ENCODE measurements at places on chromosomes 3 and 15. TPM values are rescaled to one million over a fixed set of nuclear protein-coding genes. Genes with fewer than 3 reads are reported as not detected.

GRCh38 chr15:74820056-74820455, 6.4 kb upstream of the CPLX3 start:
- H3K4me3 ChIP-seq = no peak overlapping the region
- H3K27ac ChIP-seq = no peak overlapping the region
- no peak for DNase-seq
- H3K36me3 ChIP-seq = no peaks in the 10 kb centered on the region
- H3K27me3 ChIP-seq = no peaks in the 10 kb centered on the region
- peaks cover 48% of the 10 kb centered on the region for H3K4me1 ChIP-seq

DNA sequence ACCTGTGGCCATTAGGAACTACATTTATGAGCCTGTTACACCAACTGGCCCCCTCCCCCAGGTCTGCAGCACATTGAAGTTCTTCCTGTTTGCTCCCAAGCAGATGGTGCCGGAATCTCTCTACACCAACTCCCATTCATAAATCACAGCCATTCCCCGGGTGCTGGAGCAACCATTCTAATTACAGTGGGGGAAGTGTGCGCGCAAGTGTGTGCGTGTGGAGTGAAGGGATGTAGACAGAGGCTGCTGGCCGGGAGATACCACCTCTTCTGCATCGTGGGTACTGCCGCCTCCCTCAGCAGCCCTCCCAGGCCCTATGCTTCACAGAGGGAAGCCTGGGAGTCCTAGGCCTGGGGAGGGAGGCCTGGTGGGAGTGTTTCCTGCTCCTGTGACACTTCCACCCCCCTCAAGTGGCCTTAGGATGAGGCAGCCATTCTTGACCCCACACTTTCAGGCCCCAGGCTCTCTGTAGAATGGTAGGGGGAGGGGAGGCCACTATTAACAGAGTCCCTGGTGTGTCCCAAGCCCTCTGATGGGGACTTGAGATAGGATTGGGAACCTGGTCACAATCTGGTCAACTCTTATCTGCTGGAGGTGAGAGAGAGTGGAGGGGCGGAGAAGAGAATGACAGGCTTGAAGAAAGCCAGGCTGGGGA, 69.1 kb downstream of the MAGEF1 start:
- DNase-seq = no peak
- no peaks in the 10 kb centered on the region for H3K36me3 ChIP-seq
- H3K27me3 ChIP-seq = peaks cover 4% of the 10 kb centered on the region
- no peaks in the 10 kb centered on the region for H3K4me1 ChIP-seq
- H3K4me3 ChIP-seq = no peak overlapping the region

- no peaks in the 10 kb centered on the region for H3K27me3 ChIP-seq
- no peak overlapping the region for H3K27ac ChIP-seq
- no peak for DNase-seq
- peaks cover 20% of the 10 kb centered on the region for H3K4me1 ChIP-seq
These were observed 152.0 kb downstream of the OPA1 start for GRCh38 chr3:193744822-193745684.

- H3K4me1 ChIP-seq = no peaks in the 10 kb centered on the region
- no peak overlapping the region for H3K27ac ChIP-seq
- DNase-seq = no peak
- no peak overlapping the region for H3K4me3 ChIP-seq
- H3K36me3 ChIP-seq = no peaks in the 10 kb centered on the region
- peaks cover 4% of the 10 kb centered on the region for H3K27me3 ChIP-seq
These were observed 500.0 kb upstream of the IL12A start for GRCh38 chr3:159488602-159489001.

DNA sequence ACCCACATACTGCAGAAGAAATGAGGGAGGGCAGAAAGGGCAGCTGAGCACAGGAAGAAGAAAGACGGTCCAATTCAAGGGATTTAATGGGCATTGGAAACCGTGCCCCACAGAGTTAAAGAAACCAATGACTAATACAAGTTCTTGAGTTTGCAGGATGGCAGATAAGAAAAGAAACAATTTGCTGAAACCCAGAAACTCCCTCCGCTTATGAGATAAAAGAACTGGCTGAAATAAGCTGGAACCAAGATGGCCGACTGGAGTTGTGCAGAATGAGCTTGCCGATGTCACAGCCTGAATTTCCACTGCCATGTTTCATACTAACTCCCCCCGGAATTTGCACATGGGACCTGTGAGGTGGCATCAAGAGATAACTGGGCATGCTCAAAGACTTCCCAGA, 47.1 kb downstream of the SCAP start:
- DNase-seq = no peak
- no peak overlapping the region for H3K27ac ChIP-seq
- no peaks in the 10 kb centered on the region for H3K27me3 ChIP-seq
- H3K36me3 ChIP-seq = peaks cover 73% of the 10 kb centered on the region
- H3K4me3 ChIP-seq = no peak overlapping the region
- no peaks in the 10 kb centered on the region for H3K4me1 ChIP-seq

DNA sequence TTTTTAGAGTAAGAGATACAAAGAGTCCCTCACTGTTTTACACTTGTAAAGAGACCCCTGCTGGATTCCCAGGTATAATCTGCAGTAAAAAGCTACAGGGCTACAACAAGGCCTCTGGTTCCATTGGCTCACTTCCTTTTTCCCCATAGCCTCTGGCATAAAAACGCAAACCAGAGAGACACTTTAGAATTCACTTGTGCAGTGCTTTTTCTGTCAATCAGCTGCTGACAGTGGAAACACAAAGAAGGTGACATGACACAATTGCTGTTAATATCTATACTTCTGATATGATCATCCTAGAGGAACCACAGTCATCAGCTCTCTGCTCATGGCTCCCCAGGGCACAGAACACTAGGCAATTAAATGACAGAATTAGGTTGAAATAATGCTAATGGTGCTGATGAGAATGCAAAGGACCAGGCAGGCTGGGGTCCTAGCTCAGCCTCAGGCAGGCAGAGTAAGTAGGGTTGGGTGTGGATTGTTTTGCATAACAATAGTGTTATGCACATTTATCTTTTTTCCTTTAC, 667.9 kb upstream of the CFAP20DC start:
- no peaks in the 10 kb centered on the region for H3K4me1 ChIP-seq
- no peaks in the 10 kb centered on the region for H3K27me3 ChIP-seq
- H3K4me3 ChIP-seq = no peak overlapping the region
- H3K36me3 ChIP-seq = no peaks in the 10 kb centered on the region
- no peak for DNase-seq

GRCh38 chr15:50046159-50046558, 72.9 kb downstream of the ATP8B4 start:
- H3K36me3 ChIP-seq = no peaks in the 10 kb centered on the region
- no peaks in the 10 kb centered on the region for H3K4me1 ChIP-seq
- no peak overlapping the region for H3K27ac ChIP-seq
- DNase-seq = no peak
- no peak overlapping the region for H3K4me3 ChIP-seq

The ITIH1 gene
- 0.80 TPM for total RNA-seq

The GASK1A gene
- not detected for total RNA-seq

The GOLGA8M gene
- total RNA-seq = 0.78 TPM

All from activated B cell treated with CpG ODN at 0.5 μM for 24 hours (primary cell).